ENCODE measurements at places on chromosomes 7 and 10.

GRCh38 chr10:35355971-35356724, 19.8 kb downstream of the CCNY start:
- peak; percentile 29 for DNase-seq

- DNase-seq = no peak
Observed at GRCh38 chr7:43625453-43625852, 42.5 kb downstream of the STK17A start.

GRCh38 chr10:80100861-80101695, 22.6 kb downstream of the TMEM254 start:
- no peak for DNase-seq

DNA sequence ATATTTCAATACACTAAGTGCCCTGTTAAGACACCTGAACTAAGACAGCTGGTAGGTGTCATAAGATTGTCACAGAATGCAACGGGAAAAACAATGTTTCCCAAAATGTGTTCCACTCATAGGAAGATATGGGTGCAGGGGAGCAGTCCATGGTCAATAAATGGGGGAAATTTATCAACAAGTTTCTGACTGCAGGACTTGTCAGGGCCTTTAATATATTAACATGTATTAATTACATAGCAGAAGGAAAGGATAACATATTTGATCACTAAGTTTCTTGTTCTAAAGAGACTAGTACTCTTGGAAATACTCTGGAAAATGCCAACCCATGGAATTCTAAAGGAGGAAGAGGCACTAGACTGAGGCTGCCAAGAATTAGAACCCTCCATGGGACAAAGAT, 6.7 kb downstream of the RBP3 start:
- DNase-seq = no peak

GRCh38 chr10:15780353-15781135, 60.8 kb upstream of the ITGA8 start:
- peak; percentile 10 for DNase-seq

DNA sequence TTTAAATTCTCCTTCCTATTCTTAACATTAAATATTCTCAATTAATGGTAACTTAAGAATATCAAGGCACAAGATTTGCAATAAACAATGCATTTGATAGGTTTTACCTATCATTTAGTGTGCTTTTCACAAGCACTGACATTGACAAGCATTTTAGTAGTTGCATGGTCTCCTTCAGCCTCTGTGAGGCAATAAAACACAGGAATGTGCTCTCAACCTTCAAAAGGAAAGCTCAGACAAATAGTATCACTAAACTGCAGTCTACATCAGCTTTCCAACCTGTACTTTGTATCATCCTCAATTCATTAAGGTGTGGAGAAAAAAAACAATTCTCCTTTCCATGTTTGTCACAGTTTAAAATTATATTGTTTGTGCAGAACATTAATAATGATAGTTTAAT, 51.1 kb upstream of the TSPAN13 start:
- DNase-seq = no peak

- DNase-seq = peak; percentile 84
Observed at GRCh38 chr10:34698979-34699378, 116.1 kb downstream of the PARD3 start.

DNA sequence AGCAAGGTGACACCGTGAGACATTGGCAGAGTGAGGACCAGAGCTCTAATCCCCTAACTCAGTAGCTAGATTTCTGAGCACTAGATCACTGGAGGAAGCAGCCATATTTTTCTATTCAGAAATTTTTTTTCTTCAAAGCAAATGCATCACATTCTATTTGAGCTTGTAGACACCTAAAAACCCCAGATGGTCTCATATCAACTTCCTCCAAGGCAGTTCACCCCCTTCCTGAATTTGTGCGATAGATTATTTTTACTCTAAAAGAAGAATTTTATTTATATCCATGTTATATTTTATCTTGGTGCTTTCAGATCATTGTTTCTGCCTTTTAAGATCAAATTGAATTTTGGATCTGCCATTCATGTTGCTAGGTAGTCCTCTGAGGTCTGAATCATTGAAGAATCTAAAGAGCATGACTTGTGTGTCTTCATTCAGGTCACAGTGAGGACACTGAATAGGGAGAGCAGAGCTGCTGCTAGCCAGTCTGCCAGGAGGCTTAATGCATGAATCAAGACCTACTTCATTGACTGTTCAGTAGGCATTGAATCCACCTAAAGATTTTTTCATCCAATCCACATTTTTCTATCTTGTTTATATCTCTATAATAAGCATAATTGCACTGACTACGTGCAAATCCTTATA, 92.9 kb upstream of the LRRTM3 start:
- peak; percentile 25 for DNase-seq

DNA sequence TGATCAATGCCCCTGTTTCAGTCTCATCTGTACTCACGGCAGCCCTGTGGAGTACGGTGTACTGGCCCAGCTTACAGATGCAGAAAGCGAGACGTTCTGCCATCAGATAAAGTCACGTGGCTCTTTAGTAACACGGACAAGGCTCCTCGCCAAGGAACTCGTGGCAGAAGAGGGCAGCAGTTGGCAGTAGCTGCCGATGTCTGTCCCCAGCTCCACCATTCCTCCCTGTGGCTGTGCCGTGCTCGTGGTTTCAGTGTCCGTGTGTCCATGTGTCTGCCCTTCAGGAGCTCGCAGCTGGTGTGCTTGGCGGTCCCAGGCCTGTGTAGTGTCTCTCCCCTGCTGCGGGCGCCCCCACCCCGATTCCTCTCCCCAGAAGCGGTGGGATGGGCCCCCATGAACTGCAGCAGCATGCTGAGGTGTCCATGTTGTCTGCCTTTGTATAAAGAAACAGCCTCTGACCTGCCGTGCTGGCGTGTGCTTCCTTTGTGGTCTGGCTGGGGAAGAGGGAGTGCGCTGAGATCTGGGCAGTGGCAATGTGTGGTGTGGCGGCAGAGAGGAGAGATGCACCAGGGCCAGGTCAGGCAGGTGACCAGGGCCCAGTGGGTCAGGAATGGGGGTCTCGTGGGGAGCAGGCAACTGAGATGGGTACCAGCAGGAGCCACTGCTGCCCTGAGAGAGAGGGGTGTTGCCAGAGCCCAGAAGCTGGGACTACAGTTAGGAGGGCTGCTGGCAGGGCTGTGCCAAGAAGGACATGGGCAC, 9.8 kb downstream of the RHBDD2 start:
- no peak for DNase-seq

DNA sequence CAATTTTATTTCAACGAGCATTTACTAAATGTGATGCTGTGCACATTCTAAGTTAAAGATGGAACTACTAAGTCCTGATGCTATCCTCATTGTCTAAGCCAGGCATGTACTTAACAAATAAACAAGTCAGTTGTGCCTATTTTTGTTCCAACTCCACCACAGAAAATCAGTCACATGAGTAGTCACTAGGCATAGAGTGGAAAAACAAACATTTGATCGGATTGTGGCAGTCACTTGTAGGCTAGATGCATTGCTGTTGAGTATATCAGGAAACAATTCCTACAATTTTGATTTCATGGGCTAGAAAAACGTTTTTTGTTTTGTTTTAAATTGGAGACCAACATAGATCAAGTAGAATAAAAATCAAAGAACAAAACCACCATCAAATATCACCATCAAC, 177.6 kb upstream of the SLC25A13 start:
- DNase-seq = no peak

- DNase-seq = peak; percentile 68
Observed at GRCh38 chr10:6737080-6737641, 157.1 kb upstream of the PRKCQ start.

DNA sequence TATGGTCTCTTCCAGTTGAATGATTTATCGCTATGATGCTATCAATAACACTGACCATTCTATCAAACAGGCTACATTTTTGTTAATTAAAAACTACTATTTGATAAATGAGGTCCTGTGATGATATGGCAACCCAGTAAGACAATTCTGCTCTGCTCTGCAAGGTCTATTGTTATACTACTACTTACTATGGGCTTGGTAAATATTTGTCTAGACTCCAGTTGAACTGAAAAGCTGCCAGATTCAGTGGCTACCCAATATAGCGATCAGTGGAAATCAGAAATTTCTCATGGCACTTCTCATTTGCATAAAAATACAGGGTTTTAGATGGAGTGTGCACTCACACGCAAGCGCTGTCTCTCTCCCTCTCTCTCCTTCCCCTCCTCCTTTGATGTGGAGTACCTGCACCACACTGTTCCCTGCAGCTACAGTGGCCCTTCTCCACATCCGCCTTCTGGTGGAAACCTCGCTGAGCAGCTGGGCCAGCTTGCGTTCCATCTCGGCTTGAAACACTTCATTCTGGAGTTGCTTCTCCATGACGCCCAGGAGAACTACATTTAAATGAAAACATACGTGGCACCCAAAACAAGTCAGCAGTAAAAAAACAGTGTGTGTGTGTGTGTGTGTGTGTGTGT, 77.9 kb downstream of the KIAA1549 start:
- DNase-seq = no peak

- no peak for DNase-seq
Observed at GRCh38 chr10:127275793-127276450, 79.5 kb upstream of the INSYN2A start.

DNA sequence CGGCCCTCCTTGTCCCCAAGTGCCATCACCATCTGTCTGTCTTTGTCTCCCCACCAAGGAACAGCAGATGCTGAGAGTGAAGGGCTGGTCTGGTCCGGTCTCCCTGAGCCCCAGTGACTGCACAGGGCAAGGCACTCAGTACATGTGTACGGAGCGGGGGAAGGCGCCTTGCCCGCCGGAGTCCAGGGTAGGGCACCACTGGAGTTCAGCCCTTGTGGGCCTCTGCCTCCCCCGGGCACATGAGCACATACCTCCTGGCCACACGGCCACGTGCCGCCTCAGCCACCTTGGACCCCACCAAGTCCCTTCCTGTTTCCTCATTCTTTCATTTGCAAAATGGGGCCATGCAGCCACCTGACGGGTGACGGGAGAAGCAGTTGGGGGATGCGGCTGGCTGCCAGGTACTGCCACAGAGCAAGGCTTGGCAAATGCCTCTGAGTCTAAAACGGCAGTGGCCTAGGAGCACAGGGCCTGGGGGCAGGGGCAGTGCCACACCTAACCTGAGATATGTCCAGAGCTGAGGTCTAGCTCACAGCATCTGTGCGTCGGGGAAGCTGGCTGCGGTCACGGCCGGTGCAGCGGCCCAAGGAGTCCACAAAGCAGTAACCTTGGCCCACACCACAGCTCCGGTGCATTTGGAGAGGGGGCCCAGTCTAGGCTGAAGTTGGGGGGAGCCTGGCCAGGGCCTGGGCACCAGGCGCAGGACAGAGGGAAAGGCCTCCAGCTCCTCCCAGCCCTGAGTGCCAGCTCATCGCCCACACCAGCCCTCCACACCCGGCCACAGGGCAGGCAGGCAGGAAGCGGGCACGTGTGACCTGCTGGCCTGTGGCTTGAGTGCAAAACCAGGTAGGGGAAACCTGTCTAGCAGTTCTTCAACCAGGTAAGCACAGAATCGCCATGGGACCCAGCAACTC, 5.2 kb downstream of the ADAP1 start:
- no peak for DNase-seq

DNA sequence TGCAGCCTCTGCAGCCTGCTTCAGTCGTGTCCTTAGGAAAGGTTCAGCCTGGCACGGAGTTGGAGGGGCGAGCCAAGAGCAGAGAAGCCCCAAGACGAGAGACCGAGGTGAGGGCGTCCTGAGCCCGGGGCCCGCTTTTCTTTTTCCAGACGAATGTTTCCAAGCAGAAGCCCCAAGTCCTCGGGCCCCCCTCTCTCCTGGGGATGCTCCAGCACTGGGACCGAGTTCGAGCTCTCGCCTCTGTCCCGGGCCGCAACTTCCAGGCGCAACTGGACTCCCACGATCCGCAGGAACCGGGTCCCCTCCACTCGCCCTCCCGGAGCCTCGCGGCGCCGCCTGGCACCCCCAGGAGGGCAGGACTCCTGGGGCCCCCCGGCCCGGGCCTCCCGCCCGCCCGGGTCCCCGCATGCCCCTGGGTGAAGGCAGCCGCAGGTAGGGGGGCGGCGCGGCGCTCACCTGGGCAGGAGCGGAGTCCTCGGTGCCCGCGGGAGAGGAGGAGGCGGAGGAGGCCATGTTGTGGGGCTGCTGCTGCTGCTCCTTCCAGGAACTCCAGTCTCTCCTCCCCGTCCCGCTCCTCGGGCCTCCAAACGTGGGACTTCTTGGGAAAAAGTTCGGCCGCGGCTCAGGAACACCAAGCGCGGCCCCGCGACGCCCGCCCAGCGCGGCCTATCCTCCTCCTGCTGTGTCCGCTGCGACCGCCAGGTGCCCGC, 45.3 kb upstream of the CDK1 start:
- DNase-seq = peak; percentile 6

DNA sequence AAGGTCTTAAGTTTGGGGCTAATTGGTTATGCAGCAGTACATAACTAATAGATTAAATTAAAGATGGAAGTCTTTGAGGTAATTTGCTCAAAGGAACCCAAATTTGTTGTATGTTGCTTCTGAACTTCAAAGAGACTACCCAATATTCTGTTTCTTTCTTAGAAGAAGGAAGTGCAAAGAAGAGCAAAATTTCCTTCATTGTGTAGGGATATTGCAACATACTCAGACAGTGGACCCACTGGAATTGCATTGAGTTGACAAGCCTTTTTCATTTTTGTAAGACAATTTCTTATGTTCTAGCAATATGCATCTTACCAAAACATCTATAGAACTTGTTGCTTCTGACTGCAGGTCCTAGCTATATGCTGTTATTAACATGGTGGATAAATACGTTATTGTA, 527.8 kb downstream of the SH2D4B start:
- no peak for DNase-seq

- DNase-seq = no peak
Observed at GRCh38 chr10:24553051-24553612, 170.6 kb downstream of the ARHGAP21 start.

- DNase-seq = no peak
Observed at GRCh38 chr10:50503661-50504320, 120.0 kb downstream of the SGMS1 start.

DNA sequence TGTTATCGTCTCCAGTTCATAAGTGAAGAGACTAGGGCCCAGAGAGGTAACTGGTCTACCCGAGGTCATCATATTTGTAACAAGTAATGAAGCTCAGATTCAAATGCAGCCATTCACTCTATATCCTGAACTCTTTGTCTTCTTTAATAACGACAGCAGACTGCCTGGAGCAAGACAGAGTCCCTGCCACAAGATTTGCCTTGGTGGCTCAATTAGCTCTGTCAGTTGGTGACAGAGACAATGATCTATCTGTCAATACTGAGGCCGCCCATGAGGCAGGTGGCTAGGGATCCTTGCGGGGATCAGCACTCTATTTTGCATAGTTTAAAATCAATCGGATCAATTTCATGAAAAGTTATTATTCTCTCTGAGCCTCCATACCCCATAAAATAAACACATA, 43.9 kb downstream of the SH3PXD2A start:
- no peak for DNase-seq

DNA sequence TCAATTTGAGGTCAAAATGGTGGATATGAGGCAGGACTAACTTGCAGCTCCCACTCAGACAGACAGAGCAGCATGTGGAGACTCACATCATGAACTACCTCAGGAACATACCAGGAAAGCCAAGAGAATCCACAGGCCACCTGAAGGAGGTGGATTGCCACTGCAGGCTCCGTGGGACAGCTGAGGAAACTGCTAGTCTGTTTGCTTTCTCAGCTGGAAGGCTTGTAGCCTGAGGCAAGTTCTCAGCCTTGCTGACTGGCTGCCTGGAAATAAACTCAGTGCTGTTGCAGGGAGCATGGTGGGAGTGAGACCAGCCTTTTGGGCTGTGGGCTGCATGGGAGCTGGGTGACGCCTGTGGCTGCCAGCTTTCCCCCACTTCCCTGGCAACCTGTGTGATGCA, 202.9 kb downstream of the ZNF248 start:
- no peak for DNase-seq

- no peak for DNase-seq
Observed at GRCh38 chr7:36887233-36887632, 162.9 kb upstream of the AOAH start.

GRCh38 chr7:156919132-156919713, 26.2 kb upstream of the LMBR1 start:
- no peak for DNase-seq

GRCh38 chr7:127413962-127414361, 21.5 kb upstream of the ZNF800 start:
- DNase-seq = no peak
